ENCODE measurements at places on chromosomes 2 and 18.

- DNase-seq: no peak
These were observed 81.2 kb downstream of the ARL4C start for GRCh38 chr2:234415706-234416105.

DNA sequence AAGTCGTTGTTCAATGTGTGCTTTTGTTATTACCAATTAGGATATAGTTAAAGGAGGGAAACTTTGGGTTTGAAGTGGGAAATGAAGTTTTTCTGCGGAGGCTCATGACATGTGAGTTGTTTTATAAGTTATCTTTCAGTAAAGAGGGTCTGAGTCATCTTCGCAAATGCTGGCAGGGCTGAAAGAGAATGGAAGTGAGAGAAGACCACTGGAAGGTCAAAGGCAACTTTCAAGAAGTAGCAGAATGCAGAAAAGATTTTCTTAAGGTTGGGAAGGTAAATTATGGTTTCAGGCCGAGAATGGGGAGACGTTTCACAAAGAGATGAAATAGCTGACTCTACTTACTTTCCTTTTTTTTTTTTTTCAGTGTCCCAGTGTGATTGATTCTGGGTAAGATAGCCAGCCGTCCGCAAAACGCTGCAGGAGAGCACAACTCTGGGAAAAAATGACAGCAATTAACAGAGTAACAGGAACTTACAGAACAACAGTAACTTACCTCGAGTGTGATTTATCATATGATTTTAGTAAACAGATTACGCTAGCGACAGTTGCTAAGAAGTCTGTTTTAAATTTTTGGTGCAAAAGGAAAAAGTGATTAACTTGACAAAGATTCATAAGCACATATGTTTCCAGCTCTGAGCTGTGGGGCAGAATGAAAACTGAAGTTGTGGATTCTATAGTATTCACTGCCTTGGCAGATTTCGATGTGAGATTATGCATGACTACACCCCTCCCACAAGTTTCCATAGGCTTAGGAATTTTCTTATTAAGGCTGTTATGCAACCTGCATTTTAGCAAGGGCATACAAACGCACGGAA is 46.8 kb upstream of the ACTR3 start:
- DNase-seq: no peak

GRCh38 chr2:31271851-31272267 is 37.9 kb downstream of the EHD3 start:
- no peak for DNase-seq

DNA sequence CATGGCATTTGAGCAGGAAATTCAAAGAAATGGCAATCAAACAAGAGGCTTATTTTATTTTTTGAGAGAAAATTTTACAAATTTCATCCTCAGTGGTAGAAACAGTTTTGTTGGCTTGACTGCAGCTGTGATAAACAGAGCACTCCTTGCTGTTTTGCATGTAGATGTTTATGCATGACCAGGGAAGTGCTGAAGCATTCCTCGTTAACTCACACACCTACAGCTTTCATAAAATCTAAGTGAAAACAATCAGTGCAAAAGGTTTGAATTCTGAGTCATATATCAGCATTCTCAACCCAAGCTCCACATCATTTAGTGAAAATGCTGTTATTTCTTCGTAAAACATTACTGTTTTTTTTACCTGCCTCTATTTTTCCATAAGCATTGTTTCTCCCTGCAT is 146.6 kb upstream of the CCDC68 start:
- DNase-seq: no peak

- no peak for DNase-seq
These were observed 73.1 kb downstream of the EIF2AK3 start for GRCh38 chr2:88554189-88554588.

DNA sequence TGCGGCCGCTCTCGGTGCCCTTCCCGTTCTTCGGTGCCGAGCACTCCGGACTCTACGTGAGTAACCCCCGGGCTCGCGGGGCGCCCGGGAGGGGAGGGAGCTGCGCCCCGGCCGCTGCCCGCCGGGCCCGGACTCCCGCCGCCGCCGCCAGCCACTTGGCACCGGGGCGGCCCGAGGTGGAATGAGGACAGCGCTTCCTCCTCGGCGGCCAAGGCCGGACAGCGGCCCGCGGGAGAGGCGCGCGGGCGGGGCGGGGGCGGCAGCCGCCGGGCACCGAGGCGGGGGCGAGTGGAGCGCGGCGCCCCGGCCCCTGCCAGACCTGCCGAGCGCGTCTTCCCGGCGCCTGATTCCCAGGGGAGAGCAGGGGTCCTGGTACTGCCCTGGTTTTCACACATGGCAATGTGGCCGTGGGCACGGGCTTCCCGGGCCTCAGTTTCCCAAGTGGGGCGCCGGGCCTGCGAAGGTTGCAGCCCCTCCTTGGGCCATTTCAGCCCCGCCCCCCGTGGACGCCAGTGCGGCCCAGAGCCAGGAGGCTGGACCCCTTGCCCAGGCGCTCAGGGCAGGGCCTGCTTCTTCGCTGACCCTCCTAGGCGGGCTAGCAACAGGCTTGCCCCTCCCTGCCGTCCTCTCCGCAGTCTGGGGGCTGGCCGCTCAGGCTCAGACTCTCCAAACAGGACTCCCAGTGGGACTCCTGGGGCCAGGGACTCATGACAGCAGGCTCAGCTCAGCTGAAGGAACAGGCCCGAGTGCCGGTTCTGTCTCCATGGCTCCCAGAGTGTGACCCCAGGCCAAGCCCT is 775 bp downstream of the SNED1 start:
- DNase-seq: no peak

GRCh38 chr2:176468457-176469113 is 199.3 kb downstream of the MTX2 start:
- no peak for DNase-seq

GRCh38 chr18:72652990-72653593 is 109.0 kb upstream of the CBLN2 start:
- no peak for DNase-seq

GRCh38 chr18:63140038-63140450 is 179.5 kb downstream of the BCL2 start:
- DNase-seq: no peak

DNA sequence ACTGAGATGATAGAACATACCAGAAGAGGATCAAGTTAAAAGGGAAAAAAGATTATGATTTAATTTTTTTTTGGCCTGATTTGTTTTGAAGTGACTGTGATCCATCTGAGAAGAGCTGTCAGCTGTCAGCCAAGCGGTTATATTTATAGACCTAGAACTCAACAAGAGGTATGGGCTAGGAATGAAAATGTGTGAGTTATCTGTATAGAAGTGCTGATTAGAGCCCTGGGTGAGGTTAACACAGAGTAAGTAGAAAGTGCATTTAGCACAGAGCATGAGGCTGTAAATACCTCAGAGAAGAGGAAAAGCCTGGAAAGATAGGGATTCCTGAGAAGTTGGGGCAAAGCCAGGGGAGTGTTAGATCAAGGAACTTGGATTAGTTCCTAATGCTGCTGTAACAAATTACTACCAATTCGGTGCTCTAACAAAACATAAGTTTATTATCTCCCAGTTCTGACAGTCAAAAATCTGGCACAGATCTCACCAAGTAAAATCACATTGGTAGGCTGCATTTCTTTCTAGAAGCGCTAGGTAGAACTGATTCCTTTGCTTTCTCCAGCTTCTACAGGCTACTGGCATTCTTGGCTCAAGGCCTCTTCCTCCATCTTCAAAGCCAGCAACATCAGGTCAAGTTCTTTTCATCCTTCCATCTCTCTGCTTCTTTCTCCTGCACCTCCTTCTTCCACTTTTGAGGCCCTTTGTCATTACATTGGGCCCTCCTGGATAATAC is 197.4 kb upstream of the SPHKAP start:
- DNase-seq: no peak

DNA sequence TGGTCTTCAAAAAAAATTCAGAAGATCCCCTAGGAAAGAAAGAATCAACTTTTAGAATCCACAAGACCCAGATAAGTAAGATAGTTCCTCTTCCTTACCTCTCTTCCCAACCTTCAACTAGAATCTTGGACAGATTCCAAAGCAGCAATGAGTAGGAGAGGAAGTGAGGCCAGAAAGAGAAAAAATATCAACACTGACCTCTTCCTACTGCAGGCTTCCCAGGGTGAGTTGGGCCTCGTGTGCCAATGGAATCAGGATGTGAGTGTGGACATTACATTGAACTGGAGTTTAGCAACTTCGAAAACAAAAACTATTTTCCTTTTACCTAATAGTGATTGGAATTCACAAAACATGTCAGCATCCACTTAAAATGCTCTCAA is 102.5 kb upstream of the PIEZO2 start:
- no peak for DNase-seq

- no peak for DNase-seq
These were observed 199.3 kb upstream of the HDAC4 start for GRCh38 chr2:239600001-239600593.

- DNase-seq: no peak
These were observed 6.5 kb downstream of the CRYGB start for GRCh38 chr2:208139447-208139846.

DNA sequence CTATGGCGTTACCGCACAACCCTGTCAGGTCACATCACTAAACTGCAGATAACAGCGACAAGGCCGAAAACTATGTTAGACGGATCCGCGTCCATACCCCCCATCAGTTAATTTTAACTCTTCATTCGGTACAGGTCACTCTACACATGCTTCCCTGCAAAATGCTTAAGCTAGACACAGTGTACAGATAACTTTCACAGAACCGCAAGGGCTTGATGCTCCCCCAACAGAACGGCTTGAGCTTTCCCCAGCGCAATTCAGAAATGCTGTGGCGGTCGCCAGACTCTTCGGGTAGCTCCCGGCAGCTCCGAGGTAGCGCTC is 283 bp upstream of the RBBP8 start:
- no peak for DNase-seq

DNA sequence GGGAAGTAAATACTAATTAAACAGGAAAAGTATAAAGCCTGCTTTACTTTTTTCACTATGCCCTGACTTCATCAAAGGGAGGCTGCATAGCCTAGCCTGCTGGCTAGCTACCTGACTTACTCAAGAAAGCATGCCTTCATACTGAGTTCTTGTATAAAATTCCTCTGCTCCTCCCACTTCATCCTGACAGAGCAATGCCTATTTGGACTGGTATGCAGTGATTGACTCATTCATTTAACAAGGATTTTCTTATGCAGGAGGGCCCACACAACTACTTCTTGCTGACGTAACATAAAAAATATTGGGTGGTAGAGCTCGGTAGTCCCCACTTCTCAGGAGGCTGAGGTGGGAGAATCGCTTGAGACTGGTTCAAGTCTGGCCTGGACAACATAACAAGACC is 70.5 kb downstream of the PRPF40A start:
- DNase-seq: no peak

- DNase-seq: no peak
These were observed 5.2 kb downstream of the ZRANB3 start for GRCh38 chr2:135525786-135526185.

GRCh38 chr2:227411990-227412350 is 24.2 kb upstream of the SCYGR1 start:
- DNase-seq: no peak
